ENCODE measurements at places on chromosomes 4 and X.

DNA sequence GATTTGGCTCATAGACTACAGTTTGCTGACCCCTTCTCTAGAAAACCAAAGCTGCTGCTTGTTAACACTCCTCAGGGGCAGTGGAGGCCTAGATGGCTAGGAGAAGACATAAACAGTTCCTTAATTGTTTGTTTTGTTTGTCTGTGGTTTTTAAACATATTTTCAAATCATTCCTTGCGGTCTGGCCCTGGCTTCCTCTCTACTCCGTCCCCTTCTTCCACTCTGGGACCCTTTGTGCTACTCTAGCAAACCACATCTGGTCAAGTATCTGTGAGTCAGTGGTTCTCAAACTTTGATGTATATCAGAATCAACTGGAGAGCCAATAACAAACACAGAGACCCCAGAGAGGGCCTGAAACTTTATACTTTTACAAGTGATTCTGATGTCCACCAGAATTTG lies 36.1 kb downstream of the FRMPD4 start:
- no peak for DNase-seq

DNA sequence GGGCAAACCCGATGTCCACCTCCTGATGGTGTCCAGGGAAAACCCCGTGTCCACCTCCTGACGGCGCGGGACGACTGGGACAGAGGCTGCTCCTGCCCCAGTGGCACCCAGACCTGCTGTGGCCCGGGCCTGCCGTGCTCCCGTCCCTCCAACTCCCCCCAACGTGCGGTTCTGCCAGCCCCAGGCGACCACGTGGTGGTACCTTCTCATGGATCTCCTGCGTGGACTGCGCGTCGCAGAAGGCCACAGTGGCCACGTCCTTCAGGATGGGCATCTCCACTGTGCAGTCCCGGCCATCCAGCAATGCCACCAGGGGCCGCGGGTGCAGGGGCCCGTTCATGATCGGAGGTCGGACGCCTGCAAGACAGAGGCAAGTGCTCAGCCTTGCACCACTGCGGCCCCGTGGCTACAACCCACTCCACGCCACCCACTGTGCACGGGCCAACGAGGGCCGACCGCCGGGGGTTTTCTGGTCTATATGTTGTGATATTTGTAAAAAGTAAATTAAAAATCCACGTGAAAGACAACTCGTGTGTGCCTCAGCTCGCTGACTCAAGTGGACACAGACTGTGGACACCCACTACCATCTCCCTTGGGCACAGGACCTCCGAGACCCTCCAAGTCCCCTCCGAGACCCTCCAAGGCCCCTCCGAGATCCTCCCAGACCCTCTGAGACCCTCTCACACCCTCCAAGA lies 10.8 kb downstream of the CTBP1 start:
- DNase-seq: no peak

GRCh38 chr4:20621476-20621875 lies 78.8 kb upstream of the PACRGL start:
- no peak for DNase-seq

GRCh38 chrX:133607419-133608348 lies 192.4 kb upstream of the GPC4 start:
- DNase-seq: no peak

All from naive thymus-derived CD8-positive, alpha-beta T cell (primary cell).